ENCODE measurements at places on chromosomes 11 and 22.
A peak's percentile ranks its signal among the peaks of the same experiment; 100 is the strongest.

- DNase-seq, result no peak
Observed at GRCh38 chr11:15726221-15726746, 611.6 kb downstream of the INSC start.

DNA sequence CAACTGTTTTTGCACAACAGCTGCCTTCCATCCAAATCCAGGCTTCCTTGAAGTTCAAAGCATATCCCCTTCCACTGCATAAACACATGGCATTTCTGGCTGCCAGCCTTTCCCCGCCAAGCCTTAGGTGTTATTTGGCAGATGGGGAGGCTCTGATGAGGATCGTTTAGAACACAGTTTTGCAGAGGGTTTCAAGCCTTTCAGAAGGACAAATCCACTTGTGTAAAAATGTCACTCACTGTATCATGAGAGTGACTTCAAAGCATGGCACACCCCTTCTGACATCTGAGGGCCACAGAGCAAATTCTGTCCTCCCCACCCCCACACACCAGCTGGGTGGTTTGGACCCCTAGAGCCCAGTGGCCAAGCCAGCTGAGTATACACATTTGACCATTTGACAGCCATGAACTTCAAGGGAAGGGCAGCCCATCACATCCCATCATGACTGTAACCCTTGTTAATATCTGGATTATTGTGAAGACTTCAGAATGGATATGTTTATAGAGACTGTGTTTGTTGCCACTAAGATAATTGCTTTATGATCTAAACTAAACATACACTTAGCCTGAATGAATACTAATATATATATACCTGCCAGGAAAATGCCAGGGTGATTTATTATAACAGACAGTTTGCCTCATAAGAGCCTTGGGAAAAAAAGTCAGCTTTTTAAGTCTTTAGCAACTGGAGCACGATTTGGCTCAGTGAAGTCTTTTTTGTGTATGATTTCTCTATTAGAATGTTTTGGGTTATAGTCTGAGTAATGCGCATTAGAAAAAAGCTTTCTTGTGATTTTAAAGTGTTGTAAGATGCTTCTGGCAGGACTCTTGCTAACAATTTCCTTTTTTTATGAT lies 31.9 kb downstream of the FBLN1 start:
- DNase-seq, result no peak

DNA sequence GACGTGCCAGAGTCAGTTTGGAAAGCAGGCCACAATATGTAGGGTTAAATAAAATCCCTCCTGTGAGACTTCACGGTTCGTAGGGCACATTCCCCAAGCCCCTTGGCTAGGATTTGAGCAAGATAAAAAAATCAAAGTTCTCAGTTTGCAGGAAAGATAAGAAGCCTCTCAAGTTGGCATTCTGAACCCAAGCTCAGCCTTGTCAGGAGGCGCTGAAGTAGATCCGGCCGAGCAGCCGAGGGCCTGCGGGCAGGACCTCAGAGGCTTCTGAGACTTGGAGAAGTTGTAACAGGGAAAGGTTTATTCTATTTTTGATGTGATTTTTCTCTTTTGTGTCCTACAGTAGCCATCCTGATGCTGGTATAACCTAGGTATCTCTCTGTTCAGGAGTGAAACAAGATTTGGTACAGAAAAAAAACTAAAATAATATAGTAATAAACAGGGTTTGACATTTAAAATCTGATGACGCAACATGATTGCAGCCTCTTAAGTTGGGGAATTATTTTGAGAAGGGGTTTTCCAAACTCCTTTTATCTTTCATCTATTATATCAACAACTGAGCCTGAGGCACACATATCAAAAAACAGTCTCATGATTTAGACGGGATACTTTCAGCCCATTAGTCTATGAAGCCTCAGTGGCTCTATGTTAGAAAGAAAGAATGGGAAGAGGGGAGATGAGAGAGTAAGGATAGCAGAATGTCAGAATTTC lies 10.1 kb downstream of the PATE2 start:
- DNase-seq, result no peak

DNA sequence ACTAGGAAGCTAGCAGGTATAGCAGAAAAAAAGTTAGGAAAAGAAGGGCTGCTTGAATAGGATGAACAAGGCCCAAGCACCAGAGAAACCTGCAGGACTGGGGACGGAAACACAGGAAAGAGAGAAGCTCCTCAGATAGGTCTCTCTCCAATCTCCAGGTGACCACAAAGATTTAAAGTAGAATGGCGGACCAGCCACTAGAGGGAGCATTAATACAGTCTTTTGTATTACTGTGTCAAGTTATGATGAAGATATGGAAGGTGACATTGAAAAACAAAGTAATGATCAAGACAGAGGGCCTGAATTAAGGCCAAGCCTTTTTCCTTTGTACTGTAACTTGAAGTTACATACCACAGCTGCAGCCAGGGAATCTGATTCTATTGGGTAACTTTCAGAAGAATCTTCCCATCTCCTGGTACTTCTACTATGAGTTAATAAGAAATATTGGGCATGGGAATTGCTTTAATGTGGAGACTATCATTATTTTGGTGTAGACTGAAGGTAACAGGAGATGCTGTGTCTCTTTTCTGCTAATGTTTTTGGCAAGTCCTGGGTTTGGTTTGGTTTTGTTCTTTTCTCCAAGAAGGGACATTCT lies 33.8 kb downstream of the OR2AG2 start:
- no peak for DNase-seq

GRCh38 chr11:73269459-73270015 lies 2.6 kb upstream of the P2RY6 start:
- DNase-seq, result no peak

GRCh38 chr11:35321111-35321510 lies 98.2 kb downstream of the SLC1A2 start:
- no peak for DNase-seq

GRCh38 chr11:128615076-128615475 lies 27.7 kb upstream of the ETS1 start:
- DNase-seq, result no peak

DNA sequence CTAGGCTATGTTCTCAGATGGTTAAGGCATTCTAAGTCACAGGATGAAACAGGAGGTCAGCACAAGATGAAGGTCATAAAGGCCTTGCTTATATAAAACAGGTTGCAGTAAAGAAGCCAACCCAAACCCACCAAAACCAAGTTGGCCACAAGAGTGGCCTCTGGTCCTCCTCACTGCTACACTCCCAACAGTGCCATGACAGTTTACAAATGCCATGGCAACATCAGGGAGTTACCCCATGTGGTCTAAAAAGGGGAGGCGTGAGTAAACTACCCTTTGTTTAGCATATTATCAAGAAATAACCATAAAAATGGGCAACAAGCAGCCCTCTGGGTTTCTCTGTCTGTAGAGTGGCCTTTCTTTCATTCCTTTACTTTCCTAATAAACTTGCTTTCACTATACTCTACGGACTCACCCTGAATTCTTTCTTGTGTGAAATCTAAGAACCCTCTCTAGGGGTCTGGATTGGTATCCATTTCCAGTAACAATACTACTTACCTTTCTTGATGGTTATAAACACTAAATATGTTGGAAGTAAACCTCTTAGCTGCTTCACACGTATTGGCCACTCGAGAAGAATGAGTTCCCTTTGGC lies 1237.9 kb downstream of the FAM181B start:
- no peak for DNase-seq

DNA sequence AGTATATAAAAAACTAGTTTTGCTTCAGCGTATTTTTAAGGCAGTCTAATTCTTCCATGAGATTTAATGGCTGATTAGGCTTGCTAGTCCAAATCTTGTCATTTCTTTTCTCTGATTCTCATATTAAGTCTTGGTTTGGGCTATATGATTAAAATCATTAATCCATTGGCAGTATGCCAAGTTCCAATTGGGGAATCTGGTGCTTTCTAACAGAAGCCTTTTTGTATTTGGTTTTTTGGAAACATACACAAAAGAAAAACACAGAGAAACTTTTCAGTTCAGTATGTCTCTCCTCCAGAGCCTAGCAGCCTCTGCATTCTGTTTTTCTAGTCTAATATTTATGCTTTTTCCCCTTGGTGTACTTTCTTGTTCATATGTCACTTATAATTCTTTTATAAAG lies 37.9 kb downstream of the SWAP70 start:
- DNase-seq, result no peak

DNA sequence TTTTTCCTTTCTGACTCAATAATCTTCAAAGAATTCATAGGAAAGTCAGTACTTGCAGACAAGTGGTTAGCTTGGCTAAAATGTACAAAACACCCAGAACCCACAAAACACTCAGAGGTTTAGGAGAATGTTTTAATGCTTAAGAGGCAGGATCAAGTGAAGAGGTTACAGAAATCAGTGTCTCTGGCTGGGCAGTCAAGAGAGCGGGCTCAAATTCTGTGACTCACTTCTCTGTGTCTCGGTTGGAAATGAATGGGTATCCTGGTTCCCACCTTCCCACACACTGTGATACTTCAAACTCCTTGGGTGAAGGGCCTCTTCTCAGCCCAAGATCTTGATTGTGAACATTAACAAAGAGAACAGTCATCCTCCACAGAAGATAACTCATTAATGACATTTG lies 3.8 kb downstream of the MPEG1 start:
- no peak for DNase-seq

DNA sequence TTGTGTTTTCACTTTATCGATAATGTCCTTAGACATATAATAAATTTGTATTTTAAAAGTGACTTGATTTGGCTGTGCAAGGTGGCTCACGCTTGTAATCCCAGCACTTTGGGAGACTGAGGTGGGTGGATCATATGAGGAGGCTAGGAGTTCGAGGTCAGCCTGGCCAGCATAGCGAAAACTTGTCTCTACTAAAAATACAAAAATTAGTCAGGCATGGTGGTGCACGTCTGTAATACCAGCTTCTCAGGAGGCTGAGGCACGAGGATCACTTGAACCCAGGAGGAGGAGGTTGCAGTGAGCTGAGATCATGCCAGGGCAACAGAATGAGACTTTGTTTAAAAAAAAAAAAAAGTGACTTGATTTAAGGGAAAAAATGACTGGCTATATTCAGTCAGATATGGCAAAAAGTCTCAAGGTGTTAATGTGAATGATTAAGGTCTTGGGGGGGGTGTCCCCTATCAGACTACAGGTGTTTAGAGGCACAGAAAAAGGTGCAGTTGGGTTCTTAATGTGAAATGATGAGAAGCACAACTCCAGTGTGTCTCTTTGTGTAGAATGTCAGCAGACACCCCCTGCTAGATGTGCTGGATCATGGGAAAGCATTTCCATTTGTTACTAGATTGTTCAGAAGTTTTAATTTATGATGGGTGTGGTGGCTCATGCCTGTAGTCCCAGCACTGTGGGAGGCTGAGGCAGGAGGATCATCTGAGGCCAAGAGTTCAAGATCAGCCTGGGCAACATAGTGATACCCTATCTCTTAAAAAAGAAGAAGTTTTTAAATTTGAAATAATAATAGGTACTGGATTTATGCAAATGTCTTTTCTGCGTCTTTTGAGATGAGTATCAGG lies 17.0 kb downstream of the NEAT1 start:
- DNase-seq, result no peak

- no peak for DNase-seq
Observed at GRCh38 chr11:73239571-73240189, 21.6 kb downstream of the P2RY2 start.

- no peak for DNase-seq
Observed at GRCh38 chr22:49454726-49455125, 372.9 kb downstream of the BRD1 start.

GRCh38 chr22:22787786-22788459 lies 99.7 kb upstream of the IGLL5 start:
- no peak for DNase-seq

DNA sequence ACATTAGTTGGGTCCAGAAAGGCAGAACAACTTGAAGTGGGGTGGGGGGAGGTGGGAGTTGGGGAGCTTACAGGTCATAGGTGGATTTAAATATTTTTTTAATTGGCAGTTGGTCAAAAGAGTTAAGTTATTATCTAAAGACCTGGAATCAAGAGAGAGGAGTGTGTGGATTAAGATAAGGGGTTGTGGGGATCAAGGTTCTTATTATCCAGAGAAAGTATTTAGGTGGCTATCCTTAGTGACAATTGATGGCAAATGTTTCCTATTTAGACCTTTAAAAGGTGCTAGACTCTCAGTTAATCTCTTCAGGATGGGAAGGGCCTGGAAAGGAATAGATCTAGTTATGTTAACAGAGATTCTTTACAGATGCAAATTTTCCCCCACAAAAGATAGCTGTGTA lies 120.7 kb upstream of the OR9Q1 start:
- no peak for DNase-seq

GRCh38 chr11:11313902-11314692 lies 39.0 kb downstream of the CSNK2A3 start:
- no peak for DNase-seq

GRCh38 chr11:109424901-109425300 lies 2.9 kb downstream of the C11orf87 start:
- no peak for DNase-seq

DNA sequence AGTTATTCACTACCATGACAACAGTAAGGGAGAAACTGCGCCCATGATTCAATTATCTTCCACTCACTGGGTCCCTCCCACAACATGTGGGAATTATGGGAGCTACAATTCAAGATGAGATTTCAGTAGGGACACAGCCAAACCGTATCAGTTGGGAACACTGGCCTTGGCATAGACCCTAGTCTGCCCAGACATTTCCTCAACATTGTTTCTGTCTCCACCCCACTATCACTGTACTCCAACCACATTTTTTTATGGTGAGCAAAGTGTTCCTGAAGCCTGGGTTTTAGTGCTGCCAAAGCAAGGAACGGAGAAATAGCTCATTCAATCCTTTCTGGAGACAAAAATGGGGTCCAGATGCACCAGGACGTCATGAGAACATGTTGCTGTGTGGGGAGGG lies 122.6 kb upstream of the CCDC179 start:
- DNase-seq, result no peak

DNA sequence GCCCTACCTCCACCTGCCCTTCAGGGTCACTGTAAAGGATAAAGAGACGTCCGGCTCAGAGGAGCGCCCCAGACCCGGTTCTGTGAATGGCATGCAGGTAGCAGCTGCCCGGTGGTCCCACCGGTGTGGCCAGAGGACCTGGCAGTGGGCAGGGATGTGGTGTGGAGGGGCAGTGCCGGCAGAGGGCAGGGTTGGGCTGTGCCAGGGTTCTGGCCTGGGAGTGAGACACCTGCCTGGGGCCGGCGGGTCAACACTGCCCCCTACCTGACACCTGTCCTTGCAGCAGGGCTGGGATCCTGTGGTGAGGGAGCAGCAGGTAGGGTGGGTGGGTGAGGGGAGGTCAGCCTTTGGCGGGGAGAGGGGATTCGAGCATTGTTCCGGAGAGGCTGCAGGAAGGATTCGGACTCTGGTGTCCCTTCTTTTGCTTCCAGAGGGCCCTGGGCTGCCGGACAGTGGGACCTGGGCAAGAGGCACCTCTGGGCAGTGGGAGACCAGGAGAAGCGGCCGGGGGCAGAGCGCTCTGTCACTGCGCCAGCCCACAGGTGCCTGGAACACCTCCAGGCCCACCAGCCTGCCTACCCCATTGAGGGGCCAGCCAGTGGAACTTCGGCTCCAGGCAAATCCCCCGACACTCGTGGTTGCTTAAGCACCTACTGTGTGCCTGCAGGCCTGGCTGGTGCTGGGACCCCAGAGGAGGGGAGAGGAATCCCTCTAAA lies 1.6 kb upstream of the PHLDA2 start:
- peak; percentile 16 for DNase-seq

- no peak for DNase-seq
Observed at GRCh38 chr11:62514151-62514550, 32.5 kb downstream of the AHNAK start.

- DNase-seq, result no peak
Observed at GRCh38 chr11:122205036-122205435, 89.0 kb upstream of the BLID start.
